ENCODE measurements at places on chromosomes 6 and 20.
A peak's percentile ranks its signal among the peaks of the same experiment; 100 is the strongest.

GRCh38 chr6:170286246-170286933, 4.5 kb downstream of the DLL1 start:
- no peak for DNase-seq

- DNase-seq, result no peak
These were observed 54.1 kb downstream of the ILRUN start for GRCh38 chr6:34642427-34642826.

DNA sequence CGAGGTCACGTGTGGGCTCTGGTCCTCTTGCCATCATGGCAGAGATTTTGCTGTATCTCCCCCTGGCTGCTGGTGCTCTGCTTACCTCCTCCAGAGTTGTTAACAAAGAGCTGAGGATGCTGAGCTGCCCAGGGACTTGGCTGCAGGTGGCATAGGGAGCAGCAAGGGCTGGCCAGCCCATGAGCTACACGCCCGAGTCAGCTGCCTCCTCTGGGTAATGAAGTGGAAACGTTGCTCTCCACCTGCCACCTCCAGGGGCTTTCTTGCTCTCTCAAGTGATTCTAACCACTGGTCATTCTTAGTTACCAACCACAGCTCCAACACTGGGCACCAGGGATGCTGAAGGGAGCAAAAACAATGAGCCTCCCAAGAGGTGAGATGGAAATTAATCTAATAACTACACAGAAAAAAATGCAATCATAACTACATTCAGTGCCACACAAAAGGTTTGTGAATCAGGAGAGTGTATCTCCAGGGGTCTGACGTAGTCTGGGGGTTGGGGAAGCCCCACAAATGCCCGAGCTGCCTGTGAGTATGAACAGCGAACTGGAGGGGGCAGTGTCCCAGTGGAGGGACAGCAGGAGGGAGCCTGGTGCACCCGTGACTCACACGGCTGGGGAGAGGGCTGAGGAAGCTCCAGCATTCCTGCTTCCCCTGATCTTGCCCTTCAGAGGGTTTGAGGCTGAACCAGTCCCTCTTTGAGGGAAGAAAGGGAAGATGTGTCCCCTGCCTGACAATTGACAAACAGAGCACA, 78.7 kb downstream of the CDH26 start:
- DNase-seq, result no peak

DNA sequence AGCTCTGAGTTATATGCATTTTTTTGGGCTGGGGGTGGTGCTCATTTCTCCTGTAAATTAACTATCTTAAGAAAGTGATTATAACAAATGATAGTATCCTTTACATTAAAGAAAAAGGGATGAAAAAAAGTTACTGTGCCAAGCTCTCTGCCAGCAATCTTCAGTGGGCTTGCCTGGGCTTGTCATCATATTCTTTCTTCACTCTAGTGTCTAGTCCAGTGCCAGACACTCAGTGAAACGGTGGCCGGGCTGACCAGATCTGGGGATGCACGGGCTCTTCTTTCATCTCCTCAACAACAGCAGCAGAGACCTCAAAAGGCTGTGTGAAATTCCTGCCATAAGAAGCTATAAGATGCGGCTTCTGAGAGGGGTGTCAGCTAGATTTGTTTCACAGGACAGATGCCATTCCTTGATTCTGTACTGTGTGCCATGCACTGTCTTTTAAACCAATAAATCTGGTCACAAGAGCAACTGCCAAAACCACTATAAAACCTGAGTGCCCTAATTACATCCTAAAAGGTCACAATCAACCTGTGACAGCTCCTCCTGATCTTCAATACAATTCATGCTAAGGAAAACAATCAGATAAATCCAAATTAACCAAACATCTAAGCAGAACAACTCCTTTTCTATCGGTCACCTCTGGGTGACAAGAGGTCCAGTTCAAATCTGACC, 12.1 kb downstream of the EXOC2 start:
- no peak for DNase-seq

DNA sequence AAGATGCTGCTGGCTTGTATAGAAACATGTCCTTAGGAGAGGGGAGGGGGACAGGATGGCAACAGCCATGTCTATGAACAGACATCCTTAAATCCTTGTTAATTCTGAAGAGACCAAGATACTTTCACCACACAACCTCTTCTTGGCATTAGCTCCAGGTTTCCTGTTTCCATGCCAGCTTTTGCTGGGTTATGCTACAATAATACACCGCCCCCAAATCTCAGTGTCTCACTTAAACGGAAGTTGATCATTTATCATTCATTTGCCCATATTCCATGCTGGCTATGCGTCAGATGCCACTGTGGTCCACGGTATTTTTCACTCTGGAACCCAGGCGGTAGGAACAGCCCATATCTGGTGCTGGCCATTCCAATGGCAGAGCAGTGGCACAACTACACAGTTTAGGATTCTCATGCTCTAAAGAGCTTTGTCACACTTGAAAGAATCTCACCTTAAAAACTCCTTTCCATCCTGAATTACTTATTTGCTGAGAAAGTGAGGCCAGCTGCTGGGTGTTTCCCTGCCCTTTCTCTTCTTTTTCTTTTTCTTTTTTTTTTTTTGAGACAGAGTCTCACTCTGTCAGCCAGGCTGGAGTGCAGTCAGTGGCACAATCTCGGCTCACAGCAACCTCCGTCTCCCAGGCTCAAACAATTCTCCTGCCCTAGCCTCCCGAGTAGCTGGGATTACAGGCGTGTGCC, 3.7 kb upstream of the RNASET2 start:
- DNase-seq, result no peak

DNA sequence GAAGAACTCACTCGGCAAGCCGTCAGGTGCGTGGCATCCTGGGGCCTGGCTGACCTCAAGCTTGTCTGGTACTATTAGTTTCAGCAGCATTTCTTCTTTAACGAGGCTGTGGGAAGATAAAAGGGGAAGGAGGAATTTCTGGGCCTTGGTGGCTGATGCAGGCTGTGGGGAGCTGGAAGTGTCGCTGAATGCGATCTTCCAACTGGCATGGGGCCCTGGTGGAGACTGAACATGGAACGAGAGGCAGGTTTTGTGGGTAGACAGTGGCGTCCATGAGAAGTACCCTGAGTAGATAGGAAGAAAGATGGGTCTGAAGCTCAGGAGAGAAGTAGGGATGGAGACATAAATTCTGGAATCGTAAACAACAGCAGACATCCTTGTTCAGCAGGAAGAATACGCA, 23.9 kb downstream of the ERMARD start:
- no peak for DNase-seq

GRCh38 chr6:14066782-14067406, 50.7 kb upstream of the CD83 start:
- peak; percentile 45 for DNase-seq

GRCh38 chr6:28134015-28134414, 7.7 kb upstream of the ZKSCAN8 start:
- no peak for DNase-seq

GRCh38 chr20:36096435-36096834, 58.1 kb upstream of the EPB41L1 start:
- no peak for DNase-seq

DNA sequence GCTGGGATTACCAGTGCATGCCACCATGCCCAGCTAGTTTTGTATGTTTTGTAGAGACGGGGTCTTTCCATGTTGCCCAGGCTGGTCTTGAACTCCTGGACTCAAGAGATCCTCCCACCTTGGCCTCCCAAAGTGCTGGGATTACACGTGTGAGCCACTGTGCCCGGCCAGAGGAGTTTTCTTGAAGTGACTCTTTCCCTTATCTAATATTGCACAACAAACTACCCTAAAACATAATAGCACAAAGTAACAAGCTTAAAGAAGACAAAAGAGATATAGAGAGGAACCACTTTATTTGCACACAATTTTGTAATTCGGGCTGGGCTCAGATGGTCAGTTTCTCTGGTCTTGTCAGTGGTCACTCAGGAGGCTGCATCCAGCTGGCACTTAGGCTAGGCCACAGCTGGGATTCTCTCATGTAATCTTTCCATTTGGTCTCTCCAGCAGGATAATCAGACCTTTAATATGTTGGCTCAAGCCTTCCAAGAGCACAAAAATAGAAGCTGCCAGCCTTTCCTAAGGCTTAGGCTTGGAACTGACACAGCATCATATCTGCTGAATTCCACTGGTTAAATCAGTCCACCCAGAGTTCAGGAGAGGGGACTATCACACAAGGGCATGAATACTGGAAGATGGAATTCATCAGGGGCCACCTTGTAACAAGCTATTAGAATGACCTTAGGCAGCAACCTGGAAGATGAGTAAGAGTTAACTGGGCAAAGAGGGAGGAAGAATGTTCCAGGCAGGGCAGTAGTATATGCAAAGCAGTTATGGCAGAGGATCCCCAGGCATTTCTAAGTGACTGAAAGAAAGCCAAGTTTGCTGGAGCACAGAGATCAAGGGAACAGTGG, 56.7 kb upstream of the PNRC1 start:
- no peak for DNase-seq

DNA sequence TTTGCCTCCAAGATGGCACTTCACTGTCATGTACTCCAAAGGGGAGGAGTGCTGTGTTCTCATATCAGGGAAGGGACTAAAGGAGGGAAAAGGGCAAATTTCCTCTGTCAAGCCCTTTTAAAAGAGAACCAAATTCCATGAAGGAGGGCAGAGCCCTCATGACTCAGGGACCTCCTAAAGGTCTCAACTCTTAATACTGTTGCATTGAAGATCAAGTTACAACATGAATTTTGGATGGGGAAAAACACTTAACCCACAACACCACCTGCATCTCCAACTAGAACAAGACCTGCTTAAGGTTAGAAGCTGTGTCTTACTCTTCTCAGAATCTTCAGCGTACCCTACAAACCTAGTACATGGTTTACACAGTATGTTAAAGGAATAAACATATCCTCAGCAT, 23.7 kb upstream of the FBXO30 start:
- no peak for DNase-seq

- no peak for DNase-seq
These were observed 110.9 kb downstream of the RPP40 start for GRCh38 chr6:4892785-4893485.

- DNase-seq, result no peak
These were observed 339.4 kb downstream of the CD83 start for GRCh38 chr6:14456941-14457340.
